ENCODE measurements at places on chromosomes 11 and 22. TPM values are rescaled to one million over a fixed set of nuclear protein-coding genes. Genes with fewer than 3 reads are reported as not detected.

Gene C11orf87
- total RNA-seq: not detected

Gene FAM227A
- 1.0 TPM for total RNA-seq

Gene BID
- 21.0 TPM for total RNA-seq

Gene BRSK2
- 0.96 TPM for total RNA-seq

Gene PATZ1
- 58.4 TPM for total RNA-seq

DNA sequence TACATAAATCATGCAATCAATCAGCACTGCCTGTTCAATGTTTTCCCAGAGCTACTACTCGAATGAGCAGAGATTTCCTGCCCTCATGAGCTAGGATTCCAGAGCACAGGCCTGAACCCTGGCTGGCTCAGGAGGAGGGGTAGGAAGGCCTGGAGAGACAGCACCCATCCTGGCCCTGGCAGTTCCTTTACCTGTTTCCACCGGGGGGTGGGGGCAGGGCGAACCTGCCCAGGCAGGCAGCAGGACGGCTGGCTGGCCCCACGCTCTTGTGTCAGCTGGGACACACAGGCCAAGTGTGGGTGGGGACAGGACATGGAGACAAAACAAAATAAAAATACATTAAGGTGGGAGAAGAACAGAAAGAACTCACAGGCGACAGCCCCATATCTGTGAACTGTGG is 109.8 kb upstream of the BID start:
- no peaks in the 10 kb centered on the region for H3K27me3 ChIP-seq
- no peaks in the 10 kb centered on the region for H3K4me1 ChIP-seq
- peak; percentile 88 for DNase-seq
- H3K36me3 ChIP-seq: peaks cover 3% of the 10 kb centered on the region
- no peak overlapping the region for H3K4me3 ChIP-seq
- peak overlapping the region; percentile 54 for H3K27ac ChIP-seq

- H3K27me3 ChIP-seq: no peaks in the 10 kb centered on the region
- H3K4me3 ChIP-seq: no peak overlapping the region
These were observed 40.2 kb downstream of the TSPAN18 start for GRCh38 chr11:44766972-44767278.

DNA sequence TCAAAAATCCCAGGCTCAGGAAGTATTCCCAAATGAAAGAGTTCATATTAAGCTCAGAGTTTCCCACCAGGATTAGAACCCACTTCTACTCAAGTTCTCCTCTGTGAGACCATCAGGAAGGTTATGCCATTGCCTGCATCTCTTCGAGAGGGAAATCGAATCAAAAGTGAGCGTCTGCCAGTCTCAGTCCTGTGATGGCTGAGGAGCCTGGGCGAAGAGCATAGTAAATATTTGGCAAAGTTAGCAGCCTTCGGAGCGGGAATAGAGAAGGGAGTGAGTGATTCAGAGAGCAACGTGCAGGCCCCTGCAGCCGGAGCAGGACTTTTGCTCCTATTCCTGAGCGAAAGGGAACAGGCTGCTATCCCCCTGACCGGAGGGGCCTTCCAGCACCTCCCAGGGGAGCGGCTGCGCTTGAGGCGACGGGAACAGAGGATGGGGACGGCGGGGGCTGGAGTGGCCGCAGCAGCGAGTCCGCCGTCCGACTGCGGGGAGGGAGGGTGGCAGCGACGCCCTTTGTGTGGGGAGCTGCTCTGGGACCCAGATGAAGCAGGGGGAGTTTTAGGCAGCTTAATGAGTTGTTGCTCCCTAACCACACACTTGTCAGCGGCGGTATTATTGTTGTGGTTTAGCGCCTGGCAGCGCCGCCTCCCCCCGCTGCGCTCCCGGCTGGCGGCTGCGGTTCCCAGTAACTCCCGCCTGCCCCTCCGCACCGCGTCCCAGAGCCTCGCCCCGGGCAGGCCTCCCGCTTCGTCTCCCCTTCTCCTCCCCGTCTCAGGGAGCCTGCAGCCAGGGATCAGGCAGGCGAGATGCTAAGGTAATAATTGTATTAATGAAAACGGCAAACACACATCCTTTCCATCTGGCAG is 21.7 kb upstream of the NRGN start:
- no peaks in the 10 kb centered on the region for H3K27me3 ChIP-seq
- no peaks in the 10 kb centered on the region for H3K4me1 ChIP-seq
- no peak overlapping the region for H3K27ac ChIP-seq
- H3K36me3 ChIP-seq: no peaks in the 10 kb centered on the region

- H3K36me3 ChIP-seq: no peaks in the 10 kb centered on the region
- no peak for DNase-seq
- H3K27ac ChIP-seq: no peak overlapping the region
- no peaks in the 10 kb centered on the region for H3K4me1 ChIP-seq
- H3K27me3 ChIP-seq: no peaks in the 10 kb centered on the region
These were observed 35.1 kb downstream of the TP53I11 start for GRCh38 chr11:44915621-44916020.

DNA sequence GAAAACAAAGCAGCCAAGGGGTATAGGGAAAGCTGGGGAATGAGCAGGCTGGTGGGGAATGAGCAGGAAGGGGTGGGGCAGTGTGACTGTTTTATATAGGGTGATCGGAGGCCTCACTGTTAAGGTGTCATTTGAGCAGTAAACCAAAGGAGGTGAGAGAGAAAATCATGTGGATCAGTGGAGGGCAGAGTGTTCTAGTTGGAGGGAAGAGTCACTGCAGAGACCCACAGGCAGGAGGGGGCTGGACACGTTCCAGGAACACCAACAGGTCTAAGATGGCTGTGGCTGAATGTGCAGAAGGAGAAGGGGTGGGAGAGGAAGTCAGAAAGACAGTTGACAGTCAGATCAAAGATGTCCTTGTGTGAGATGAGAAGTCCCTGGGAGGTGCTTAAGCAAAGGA is 103.8 kb downstream of the ENTHD1 start:
- H3K4me1 ChIP-seq: no peaks in the 10 kb centered on the region
- H3K27ac ChIP-seq: no peak overlapping the region
- no peak for DNase-seq
- H3K4me3 ChIP-seq: no peak overlapping the region

DNA sequence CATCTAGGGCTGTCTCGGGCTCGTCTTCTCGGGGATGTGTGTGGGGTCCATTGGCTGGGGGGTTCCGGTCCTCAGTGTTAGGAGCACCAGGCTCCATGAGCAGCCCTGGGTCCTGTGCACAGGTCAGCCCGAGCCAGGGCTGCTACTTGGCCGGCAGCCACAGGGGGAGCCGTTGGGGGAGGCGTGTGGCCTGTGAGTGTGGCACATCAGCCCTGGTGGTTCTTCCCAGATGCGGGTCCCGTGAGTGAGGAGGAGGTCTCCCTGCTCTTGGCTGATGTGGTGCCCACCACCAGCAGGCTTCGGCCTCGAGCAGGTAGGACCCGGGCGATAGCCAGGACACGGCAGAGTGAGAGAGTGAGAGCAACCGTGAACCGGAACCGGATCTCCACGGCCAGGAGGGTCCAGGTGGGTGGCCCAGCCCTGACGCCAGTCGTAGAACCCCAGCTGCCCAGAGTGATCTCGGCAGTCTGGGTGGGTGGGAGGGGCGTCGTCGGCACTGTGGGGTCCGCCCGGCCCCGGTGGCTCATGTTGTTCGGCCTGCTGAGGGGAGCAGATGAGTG is 18.5 kb downstream of the IRF7 start:
- H3K4me3 ChIP-seq: no peak overlapping the region
- H3K4me1 ChIP-seq: no peaks in the 10 kb centered on the region
- no peak overlapping the region for H3K27ac ChIP-seq
- peaks cover 15% of the 10 kb centered on the region for H3K36me3 ChIP-seq
- DNase-seq: no peak
- no peaks in the 10 kb centered on the region for H3K27me3 ChIP-seq

GRCh38 chr22:38021206-38021605 is 36.0 kb upstream of the PICK1 start:
- H3K27ac ChIP-seq: no peak overlapping the region
- no peak overlapping the region for H3K4me3 ChIP-seq
- H3K36me3 ChIP-seq: no peaks in the 10 kb centered on the region

DNA sequence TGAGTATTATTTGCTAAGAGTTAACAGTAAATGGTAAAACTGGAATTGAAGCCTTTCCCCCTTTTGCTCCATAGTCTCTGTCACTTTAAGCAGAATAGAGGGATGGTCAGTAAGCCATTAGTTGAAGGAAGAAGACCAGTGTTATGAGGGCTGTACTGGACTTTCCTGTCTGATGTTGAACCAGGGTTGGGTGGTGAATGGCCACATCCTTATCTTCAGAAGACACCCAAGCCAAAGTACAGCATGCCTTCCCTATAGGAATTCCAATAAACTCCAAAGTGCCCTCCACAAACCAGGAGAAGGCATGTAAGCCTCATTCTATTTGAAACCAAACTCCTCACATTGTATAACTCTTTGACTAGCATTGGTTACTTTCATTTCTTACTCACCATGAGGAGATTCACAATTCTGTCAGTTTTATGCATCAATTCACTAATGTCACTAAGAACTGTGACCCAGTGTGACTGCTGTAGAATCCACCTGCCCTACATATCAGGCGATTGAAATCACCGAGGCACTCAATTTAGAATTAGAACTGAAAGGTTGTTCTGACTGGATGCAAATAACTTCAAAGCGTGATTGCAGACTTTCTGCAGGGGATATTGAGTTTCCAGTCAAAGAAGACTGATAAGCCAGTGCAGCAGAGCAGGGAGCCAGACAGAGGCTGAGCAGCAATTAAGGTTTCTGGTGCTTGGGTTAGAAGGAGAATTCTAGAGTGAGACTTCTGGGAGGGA is 107.1 kb upstream of the DDI1 start:
- no peak overlapping the region for H3K27ac ChIP-seq
- H3K4me1 ChIP-seq: no peaks in the 10 kb centered on the region
- H3K27me3 ChIP-seq: no peaks in the 10 kb centered on the region
- H3K4me3 ChIP-seq: no peak overlapping the region

- H3K4me3 ChIP-seq: no peak overlapping the region
- no peaks in the 10 kb centered on the region for H3K4me1 ChIP-seq
- no peaks in the 10 kb centered on the region for H3K27me3 ChIP-seq
- no peak overlapping the region for H3K27ac ChIP-seq
These were observed 5.0 kb downstream of the INCENP start for GRCh38 chr11:62128835-62129234.

DNA sequence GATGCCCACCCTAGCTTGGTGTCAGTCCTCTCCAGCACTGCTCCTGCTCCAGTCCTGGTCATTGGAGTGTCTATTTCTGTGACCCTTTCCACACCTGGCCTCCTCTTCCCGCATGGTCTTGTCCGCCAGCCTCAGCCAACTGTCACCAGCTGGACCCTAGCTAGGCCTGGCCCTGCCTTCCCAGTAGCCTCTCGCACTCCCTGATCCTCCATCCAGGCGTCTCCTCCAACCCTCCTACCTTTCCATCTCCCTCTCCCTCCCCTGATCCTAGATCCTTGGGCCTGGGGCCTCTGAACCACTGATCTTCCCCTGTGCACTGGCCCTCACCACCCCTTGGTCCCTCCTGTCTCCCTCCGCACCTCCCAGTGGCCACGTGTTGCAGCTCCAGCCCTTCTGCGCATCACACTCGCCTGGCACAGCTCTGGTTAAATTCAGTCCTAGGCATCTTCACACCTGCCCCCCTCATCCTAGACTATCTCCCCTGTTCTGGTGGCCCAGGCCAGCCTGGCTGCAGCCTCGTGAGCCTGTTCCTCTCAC is 9.9 kb downstream of the SYNGR1 start:
- H3K4me3 ChIP-seq: no peak overlapping the region
- H3K27ac ChIP-seq: no peak overlapping the region
- no peaks in the 10 kb centered on the region for H3K27me3 ChIP-seq
- H3K4me1 ChIP-seq: no peaks in the 10 kb centered on the region
- no peak for DNase-seq

DNA sequence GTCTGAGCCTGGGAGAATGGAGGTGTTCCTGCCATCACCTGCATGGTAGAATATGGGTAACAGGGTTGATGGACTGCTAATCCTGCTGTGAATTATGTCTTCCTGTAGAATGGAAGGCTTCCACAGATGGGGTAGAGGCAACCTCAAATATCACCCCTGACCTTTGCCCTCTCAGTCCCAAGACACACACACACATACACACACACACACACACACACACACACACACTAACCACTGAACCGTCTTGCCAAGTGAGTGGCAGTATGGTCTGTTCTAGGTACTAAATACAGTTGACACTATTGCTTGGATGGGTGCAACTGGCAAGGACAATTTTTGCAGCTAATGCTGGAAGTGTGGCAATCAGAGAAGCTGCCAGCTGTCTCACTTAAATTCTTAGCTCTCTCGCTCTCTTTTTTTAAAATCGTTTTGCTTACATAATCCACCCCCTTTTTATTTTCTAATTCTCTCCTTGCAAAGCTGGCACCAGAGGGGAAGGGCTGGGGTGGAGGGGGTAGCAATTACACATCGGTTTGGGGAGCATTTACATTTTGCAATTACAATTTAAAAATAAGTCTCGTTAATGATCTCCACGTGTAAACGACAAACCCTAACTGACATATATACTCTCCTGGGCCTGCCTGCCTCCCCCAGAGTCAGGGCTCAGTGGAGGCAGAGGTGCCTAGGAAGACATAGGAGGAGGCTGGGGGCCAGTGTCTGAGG is 162.6 kb downstream of the FEZ1 start:
- no peaks in the 10 kb centered on the region for H3K4me1 ChIP-seq
- no peak overlapping the region for H3K27ac ChIP-seq
- DNase-seq: no peak
- H3K36me3 ChIP-seq: no peaks in the 10 kb centered on the region
- no peak overlapping the region for H3K4me3 ChIP-seq

DNA sequence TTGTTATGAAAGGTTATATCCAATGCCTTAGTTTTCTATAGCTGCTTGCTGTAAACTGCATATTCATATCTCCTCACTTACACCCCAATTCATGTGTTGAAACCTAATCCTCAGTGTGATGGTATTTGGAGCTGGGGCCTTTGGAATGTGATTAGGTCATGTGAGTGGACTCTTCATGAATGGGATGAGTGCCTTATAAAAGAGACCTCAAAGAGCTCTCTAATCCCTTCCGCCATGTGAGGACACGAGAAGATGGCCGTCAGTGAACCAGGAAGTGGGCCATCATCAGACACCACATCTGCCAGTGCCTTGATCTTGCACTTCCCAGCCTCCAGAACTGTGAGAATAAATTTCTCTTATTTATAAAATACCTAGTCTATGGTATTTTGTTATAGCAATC is 79.3 kb downstream of the CYP2R1 start:
- DNase-seq: no peak
- no peaks in the 10 kb centered on the region for H3K27me3 ChIP-seq
- H3K27ac ChIP-seq: no peak overlapping the region
- no peaks in the 10 kb centered on the region for H3K4me1 ChIP-seq

DNA sequence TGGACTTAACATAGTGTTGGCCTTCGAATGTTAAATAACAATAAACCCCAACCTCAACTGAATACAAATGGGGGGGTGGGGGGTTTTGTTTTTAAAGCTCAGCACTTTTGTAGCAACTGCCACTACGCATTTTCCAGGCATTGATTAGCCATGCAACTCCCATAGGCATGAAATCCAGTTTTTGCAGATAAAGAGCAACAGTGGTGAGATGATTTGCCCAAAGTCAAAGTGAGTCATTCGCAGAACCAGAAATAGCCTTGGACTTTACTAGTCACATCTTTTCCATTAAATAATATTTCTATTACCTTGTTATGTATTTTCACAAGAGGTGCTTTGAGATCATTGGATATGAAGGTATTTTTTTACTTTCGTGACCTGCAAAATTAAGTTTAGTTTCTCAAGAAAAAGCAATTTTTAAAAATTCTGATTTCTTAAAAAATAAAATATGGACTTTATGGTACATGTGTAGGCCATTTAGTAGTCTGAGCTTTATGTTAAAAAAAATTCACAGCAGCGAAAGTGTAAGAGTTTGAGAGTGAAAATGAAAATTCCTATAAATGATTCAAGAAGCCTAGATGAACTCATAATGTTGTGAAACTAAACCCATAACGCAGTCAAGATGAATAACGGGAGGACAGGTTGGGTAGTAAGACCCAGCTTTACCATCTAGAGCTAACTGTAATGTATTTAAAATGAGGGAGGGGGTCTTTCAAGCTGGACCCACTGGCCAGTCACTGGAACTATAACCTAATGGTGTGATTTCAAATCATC is 1.9 kb upstream of the PHF21A start:
- H3K4me3 ChIP-seq: no peak overlapping the region
- H3K4me1 ChIP-seq: no peaks in the 10 kb centered on the region
- no peak for DNase-seq
- no peaks in the 10 kb centered on the region for H3K36me3 ChIP-seq
- H3K27me3 ChIP-seq: no peaks in the 10 kb centered on the region
